ENCODE measurements at places on chromosomes 5 and 9.

DNA sequence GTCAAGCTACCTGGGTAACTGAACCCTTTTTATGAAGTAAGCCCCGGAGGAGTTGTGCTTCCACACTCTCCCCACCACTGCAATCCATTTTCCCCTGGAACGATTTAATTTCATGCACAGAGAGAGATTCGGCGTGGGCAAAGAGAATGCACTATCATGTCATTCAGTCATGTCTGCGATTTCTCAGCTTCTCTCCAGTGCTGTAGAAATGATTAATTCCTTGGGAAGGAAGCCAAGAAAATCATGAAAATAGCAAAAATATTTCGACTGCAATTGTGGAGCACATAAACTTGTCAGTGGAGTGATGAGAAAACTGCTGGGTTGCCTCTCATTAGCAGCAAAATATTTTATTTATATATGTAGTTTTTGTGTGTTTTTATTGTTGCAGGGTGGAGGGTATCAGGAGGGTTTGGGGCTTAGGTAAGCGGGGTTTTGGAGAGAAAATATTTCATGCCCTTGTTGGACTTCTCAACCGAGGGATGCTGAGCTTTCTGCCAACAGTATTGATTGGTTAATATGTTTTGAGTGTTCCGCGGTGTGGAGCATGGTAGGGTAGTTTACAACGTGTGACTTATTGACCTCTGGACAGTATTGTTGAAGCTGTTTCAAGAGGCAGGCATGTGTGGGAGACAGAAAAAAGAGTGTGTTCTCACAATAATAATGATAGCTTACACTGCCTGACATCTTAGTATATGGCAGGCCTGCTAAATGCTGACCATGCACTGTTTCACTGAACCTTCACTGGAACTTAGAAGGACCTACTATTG is 69.3 kb downstream of the SGCD start:
- DNase-seq, result no peak

GRCh38 chr9:82106536-82106935 is 118.0 kb downstream of the SPATA31D1 start:
- DNase-seq, result no peak

DNA sequence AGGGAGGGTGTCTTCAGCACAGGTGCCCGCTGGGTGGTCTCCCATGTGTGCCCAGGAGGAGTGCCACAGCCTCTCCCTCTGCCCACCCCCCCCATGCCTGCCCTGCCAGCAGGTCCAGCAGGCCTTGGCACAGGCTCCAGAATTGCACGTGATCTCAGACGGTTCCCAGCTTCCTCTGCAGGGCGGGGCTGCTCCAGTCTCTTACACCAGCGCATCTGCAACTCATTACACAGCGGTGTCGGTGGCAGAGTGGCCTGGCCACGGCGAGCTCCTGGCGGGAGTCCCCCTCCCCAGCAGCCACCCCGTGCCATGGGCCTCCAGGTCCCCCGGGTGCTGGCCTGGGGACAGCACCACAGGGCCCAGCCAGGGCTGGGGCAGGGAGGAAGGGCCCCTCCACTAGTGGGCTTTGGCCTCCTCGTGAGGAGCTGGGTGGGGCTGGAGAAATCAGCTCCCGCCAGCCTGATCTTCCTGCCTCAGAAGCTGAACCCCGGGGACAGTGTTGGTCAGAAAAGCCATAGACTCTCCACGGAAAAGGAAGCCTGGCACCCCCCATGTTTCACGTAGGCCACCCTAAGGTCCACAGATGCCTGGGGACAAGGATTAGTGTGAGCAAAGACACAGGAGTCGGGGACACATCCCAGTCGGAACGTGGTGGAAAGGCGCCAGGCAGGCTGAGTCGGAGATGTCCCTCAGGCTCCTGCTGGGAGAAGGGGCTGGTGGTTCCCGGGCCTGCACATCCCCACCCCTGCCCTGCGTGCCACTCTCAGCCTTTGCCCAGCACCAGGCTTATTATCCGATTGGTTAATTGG is 40.2 kb downstream of the RXRA start:
- no peak for DNase-seq

DNA sequence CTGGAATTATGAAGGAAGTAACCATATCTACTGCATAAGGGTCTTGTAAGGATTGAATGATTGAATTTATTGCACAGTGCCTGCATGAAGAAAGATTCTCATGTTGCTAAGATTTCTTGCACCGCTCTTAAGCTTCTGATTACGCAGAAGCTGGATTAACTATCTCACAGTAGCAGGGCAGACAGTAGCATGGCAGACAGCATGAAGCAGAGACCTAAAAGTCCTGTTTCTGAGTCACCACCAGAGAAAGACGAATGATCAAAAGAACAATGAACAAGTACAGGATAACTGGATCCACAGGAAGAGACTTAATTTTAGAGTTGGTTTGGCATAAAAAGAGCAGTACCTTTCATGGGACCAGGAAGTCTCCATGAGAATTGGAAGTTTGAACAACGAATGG is 142.4 kb downstream of the MAPKAP1 start:
- DNase-seq, result no peak

GRCh38 chr5:111498346-111498745 is 14.0 kb downstream of the STARD4 start:
- no peak for DNase-seq

DNA sequence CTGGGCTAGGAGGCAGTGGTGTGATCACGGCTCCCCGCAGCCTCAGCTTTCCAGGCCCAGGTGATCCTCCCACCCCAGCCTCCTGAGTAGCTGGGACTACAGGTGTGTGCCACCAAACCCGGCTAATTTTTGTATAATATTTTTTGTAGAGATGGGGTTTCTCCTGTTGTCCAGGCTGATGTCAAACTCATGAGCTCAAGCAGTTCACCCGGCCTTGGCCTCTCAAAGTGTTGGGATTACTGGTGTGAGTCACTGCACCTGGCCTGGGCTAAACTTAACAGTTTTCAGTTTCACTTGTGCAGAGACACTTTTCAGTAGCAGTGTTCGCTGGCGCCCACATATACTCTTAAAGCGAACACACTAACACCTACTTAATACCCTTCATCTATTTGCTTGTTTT is 205.6 kb upstream of the ZNF608 start:
- no peak for DNase-seq

- DNase-seq, result peak; percentile 14
Measured at GRCh38 chr9:95131023-95131943, 186.2 kb downstream of the FANCC start.

- no peak for DNase-seq
Measured at GRCh38 chr5:180354966-180355365, 1.8 kb upstream of the GFPT2 start.

DNA sequence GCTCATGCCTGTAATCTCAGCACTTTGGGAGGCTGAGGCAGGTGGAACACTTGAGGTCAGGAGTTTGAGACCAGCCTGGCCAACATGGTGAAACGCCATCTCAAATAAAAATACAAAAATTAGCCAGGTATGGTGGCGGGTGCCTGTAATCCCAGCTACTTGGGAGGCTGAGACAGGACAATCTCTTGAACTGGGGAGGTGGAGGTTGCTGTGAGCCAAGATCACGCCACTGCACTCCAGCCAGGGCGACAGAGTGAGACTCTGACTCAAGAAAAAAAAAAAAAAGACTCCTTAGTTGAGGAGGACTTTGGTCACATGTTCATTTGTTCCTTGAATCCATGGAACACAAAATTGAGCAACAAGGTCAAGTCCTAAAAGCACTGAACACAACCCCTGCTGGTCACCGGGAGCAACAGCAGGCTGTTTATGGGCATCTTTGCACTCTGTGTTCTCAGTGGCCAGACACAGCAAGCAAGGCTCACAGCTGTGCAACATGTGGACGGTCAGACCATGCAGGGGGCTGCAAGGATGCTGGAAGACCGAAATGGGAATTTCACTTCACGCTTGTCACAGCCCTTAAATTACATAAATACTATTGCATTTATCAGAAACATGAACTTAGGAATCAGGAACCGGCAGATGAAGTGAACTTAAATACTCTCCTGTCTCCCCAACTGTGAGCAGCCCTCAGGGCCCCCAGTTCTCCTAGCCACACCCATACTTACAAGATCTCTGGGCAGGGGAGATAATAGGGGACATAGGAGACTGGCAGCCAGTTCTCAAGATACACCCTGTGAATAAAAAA is 2.8 kb downstream of the GBGT1 start:
- peak; percentile 32 for DNase-seq

DNA sequence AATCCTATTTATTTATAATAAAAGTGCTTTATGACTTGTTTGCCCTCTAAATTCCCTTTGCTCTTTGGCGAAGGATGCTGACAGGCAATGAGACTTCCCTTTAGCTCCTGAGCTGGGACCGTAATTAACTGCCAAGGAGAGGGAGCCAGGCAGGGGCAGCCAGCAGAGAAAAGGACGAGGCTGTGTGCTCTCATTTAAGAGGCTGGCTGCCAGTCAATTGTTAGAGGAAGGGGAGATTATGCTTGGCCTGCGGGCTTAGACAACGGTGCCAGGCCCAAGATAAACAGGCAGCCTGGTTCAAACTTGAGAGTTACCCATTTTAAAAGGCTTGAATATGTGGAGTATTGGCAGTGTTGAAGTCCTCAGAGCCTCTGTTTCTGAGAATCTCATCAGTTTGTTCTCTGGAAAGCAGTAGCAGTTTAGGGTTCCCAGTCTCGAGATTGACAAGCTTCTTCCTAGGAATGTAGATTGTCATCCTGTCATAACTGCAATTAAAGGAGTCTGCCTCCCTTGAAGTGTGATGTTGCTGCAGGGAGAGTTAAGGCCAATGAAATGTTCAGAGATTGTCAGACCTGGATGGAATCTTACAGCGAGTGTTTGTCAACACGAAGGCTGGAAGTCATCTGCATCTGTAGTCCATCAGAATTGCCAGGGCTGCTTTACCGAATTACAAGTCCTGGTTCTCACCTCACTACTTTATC is 113.2 kb downstream of the JAKMIP2 start:
- DNase-seq, result no peak

GRCh38 chr5:1658665-1659064 is 134.9 kb upstream of the LPCAT1 start:
- DNase-seq, result no peak

GRCh38 chr5:149519601-149520000 is 31.6 kb downstream of the CSNK1A1 start:
- DNase-seq, result no peak

DNA sequence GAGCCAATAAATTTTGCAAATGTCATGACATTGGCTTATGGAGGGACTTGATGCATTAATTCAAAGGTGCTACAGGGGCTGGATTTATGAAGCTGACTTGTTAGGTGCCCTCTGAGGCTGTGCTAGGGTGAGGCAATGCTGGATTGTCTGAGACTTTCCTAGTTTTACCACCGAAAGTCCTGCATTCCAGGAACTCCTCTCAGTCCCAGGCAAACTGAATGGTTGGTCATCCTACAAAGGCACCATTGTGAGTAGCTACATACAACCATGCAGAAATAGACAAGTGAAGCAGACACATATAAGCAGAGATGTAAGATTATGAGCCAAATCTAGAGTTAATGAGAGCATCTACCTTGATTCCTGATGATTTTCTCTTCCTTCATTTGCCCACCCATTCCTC is 95.3 kb downstream of the LIX1 start:
- DNase-seq, result no peak

GRCh38 chr9:25939126-25939525 is 260.9 kb upstream of the TUSC1 start:
- DNase-seq, result no peak

GRCh38 chr9:137703842-137704508 is 85.2 kb downstream of the EHMT1 start:
- DNase-seq, result no peak

GRCh38 chr9:126401107-126401506 is 74.5 kb downstream of the MVB12B start:
- no peak for DNase-seq

- DNase-seq, result no peak
Measured at GRCh38 chr5:14766584-14766983, 102.1 kb downstream of the OTULIN start.

GRCh38 chr5:156589946-156590216 is 260.2 kb upstream of the PPP1R2B start:
- DNase-seq, result no peak

DNA sequence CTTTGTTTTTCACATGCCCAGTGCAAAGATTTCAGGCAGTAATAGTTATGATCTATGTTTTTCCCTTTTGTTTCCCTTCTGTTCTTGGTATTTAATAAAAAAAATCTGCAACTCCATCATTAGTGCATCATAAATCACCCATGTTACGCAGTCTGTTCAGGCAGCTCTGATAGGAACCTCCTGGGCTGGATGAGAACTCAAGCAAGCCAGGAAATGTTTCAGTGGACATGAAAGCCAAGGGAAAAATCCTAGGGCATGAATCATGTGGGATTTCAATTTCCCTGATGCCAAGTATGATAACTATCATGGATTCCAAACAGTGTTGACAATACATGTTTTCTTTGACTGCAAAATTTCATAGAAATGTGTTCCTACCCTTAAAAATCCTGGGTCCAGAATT is 119.7 kb upstream of the TARS1 start:
- DNase-seq, result no peak

DNA sequence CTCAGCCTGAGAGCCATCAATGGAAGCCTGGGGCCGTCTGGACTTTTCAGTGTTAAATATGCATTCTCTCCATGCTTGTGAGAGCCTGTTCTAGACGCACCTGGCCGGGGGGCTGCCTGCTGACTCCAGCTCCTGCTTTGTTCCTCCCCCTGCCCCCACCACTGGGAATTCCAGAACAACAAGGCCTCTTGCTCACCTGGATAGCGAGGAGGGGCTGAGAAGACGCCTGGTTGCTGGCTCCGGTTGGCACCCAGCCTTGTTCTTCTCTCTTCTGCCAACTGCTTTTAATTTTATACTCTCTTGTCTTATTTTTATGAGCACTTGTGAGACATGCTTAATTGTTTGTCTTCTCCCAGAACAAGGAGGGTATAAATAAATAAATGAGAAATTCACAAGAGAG is 15.0 kb upstream of the RAPGEF1 start:
- no peak for DNase-seq

DNA sequence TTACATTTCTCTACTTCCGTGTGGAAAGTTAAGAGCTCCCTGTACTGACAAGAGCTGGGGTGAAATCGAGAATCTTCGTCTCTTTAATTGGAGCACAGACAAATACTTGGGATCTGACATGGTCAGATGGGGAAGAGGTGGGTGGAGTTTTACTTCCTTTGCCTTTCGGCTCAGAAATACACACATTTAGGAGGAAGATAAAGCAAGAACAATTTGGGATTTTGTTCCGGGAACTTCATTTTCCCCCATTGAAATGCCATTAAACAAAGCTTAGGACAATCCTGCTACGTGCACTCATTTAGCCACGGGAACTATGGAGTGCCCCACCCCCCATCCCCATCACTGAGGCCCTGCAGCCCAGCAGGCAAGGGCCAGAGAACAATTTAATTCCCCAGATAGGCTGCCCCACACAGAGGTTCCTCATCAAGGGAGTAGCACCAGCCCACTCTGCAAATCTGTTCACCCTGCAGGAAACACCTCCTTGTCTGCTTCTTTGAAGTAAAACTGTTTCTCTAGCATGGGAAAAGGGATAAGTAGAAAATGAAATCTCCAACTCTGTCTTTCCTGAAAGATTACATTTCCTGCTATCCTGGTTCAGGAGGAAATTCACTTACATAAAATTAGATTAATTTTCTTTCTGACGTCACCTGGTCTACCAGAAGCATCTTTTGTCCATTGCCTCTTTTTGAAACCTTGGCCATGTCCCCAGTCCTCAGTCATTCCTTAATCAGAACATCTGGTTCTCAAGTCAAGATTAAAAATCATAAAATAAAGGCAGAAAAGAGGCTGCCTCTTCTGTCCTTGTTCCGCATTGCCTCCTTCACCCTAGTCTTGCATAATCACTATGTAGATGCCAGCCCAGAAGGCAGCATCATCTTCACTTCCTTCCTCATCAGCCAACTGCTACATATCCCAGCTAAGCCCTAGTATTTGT is 206.4 kb downstream of the ENC1 start:
- no peak for DNase-seq
